ENCODE measurements at places on chromosomes 7 and 10. TPM values are rescaled to one million over a fixed set of nuclear protein-coding genes. Genes with fewer than 3 reads are reported as not detected.

LMOD2 gene
- not detected for total RNA-seq

PRKCQ gene
- total RNA-seq = 26.6 TPM

DNAJC30 gene
- 13.5 TPM for total RNA-seq

GRID2IP gene
- 0.25 TPM for total RNA-seq

LBX1 gene
- not detected for total RNA-seq

DENND2A gene
- not detected for total RNA-seq

PHYHIPL gene
- not detected for total RNA-seq

MRPS33 gene
- 17.4 TPM for total RNA-seq

ZNF488 gene
- not detected for total RNA-seq

TAS2R41 gene
- not detected for total RNA-seq

FAM20C gene
- total RNA-seq = 0.39 TPM

SPDYE16 gene
- total RNA-seq = 0.25 TPM

DNA sequence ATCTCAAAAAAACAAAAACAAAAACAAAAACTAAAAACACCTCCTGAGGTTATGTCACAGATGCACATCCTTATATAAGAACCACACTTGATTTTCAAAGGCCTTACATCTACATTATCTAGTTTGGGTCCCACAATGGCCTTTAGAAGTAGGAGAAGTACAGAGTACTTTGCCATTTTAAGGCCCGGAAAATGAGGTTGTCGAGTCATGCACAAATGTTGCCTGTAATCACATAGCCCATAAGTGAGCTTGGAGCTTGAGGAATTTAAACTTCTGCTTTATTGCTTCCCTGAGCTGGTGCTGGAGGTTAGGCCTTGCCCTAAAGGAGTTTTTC, 9.7 kb upstream of the MKRN1 start:
- no peak for DNase-seq

DNA sequence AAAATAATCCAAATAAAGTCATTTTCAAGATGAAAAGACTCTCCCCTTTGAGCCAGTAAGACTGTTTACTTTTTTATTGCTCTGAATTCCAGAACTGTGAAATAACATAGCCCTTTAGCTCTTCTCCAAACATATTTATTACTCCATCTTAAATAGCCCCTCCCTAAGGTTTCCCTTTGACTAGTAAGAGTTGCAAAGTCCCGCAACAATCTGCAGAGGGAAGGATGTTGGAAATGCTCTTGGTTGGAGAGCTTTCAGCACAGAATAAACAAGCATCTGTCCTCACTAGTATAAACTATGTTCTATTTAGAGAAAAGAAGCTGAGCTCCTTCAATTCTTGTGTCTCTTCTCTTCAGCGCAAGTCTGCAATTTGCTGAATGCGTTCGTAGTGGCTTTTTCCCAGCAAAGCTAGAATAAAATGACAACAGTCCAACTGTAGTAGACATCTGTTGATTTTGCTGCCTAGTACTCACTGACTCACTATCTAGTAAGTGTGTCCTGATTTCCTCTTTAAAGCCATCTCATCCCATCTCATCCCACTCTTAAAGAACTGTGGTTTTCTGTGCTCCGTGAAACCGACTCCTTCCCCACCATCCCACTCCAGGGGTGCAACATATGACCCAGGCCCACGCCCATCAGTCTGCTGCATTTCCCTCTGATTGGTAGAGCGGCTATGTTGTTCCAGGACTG, 104.0 kb downstream of the FAM107B start:
- DNase-seq = no peak

DNA sequence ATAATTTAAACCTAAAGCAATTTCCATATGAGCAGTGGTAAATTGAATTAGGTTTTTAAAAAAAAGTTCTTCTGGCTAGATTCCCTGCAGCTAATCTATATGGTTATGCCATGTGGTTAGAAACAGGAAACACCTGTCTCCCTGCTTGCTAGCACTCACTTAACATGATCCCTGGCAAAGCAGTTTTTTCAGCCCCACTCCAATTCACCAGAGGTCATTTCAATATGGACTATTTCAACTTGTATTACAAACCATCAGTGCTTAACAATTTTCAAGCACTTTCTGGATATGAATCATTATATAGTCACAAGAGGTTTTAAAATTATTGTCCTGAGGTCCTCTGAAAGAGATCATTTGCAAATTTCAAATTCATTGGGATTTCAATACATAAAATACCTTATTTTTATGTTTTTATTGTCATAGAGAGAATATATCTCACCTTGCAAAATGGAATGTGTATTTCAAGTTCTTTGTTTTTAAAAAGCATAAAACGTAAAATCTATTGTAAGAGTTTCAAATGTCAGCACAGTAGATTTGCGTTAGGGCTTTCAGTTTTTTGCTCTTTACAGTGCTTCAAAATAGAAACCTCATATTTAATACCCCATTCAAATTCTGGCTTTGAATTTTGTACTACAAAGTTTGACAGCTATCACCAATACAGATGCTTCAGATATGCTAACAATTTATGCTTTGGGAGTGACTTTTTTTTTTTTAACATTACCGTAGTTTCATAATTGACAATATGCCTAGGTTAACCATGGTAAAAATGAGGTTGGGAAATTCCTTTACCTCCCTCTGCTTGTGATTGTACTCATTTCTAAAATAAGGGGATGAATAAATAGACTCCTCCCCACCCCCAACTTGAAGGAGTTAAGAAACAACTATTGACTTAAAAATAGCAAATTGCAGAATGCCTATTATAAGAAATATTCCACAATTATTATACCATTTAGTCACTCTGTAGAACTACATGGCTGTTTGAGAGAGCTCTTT, 117.5 kb upstream of the HGF start:
- DNase-seq = no peak

DNA sequence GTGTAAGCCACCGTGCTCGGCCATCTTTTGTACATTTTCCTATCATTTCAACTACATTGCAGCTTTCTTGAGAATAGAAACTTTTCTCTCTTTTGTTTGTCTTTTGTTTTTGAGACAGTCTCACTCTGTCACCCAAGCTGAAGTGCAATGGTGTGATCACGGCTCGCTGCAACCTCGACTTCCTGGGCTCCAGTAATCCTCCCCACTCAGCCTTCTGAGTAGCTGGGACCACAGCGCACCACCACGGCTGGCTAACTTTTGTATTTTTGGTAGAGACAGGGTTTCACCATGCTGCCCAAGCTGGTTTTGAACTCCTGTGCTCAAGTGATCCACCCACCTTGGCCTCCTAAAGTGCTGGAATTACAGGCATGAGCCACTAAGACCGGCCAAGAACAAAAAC, 31.3 kb upstream of the DAGLB start:
- DNase-seq = no peak

DNA sequence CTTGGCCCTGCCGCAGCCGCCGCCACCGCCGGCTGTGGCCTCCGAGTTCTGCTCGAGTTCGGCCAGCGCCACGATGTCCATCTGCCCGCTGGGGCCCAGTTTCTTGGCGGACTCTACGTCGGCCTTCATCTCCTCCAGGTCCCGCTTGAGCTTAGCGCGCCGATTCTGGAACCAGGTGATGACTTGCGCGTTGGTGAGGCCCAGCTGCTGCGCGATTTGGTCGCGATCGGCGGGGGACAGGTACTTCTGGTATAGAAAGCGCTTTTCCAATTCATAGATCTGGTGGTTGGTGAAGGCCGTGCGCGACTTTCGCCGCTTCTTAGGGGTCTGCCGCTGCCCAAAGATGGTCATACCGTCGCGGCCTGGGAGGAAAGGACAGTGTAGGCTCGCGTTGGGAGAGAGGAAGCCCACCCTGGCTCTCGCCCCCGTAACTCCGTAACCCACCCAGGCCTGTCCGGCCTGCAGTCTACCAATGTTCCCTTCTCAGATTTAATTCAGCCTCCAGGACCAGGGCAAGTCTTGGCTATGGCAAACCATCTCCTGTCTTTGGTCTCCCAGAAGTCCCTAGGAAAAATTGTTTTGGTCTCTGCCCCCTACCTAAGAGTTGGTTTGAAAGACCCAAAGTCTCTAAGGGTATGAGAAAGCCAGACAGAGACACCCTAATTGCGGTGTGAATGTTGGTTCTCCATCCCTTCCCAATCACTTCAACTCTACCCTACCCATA, 1.7 kb downstream of the LBX1 start:
- peak; percentile 22 for DNase-seq

- DNase-seq = no peak
These were observed 870 bp downstream of the ANK3 start for GRCh38 chr10:60388709-60389301.

- DNase-seq = peak; percentile 40
These were observed 238.5 kb downstream of the PHF14 start for GRCh38 chr7:11212080-11212711.

DNA sequence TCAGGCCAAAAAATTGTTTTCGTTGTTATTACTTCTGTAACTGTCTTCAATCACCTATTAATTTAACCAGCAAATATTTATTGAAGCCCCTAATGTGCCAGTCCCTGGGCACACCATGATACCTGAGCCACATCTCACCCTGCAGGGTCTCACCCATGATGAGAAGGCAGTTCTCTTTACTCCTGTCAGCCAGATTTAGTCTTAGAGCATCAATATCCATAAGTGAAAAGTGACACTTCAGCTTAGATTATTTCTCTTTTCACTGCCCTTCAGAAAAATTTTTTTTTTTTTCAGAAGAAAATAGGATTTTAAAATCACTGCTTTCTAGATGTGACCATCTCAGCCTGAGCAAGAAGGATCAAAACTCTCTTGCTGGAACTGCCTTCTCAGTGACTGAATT, 258.6 kb upstream of the NFE2L3 start:
- DNase-seq = no peak

DNA sequence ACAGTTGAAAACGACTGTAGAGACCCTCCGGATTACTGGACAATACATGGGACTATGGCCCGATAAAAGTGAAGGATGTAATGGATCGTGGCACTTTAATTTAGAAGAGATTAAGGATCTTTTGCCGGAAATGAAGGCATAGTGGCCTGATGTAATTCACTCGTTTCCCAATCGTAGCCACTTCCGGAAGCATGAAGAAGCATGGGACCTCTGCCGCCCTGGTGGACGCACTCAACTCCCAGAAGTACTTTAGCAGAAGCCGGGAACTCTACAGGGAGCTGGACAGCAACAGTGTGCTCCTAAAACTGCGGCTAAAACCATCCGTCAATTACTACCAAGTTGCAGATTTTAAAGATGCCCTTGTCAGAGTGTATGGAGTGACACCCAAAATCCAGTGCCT, 59.6 kb upstream of the NUPR2 start:
- no peak for DNase-seq

- DNase-seq = no peak
These were observed 17.6 kb downstream of the C10orf62 start for GRCh38 chr10:97607095-97607636.

DNA sequence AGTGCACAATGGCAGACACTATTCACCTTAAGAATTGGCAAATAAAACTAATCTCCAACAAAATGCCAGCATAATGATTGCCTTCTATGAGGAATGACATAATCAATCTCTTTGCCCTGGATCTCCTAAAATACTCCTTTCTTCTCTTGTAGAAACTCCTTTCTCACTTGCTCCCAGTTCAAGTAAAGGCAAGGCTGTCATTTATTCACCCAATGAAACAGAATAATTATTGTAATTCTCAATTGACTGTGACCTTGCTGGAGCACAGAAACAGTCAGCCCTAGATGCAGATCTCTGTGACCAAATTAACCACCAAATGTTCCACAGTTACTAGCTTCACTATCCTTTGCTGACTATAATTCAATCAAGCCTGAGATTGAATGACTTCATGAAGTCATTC, 99.3 kb downstream of the SEMA3C start:
- DNase-seq = no peak

DNA sequence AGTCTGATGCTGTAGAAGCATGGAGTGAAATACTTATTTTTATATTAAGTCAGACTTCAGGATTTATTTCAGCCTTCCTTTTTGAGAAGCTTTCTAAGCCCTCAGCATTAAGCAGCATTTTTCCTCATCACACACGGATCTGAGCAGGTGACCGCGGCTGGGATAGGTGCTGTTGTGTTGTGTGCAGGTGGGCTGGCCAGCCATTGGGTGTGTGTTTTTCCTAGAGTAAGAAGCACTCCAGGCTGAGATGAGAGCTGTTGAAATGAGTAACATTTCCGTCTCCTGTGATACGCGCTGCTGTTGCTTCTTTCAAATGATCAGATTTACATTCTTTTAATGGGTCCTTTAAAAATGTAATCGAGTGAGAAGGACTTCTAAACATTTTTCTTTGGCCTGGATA, 63.9 kb downstream of the INSYN2A start:
- DNase-seq = no peak

DNA sequence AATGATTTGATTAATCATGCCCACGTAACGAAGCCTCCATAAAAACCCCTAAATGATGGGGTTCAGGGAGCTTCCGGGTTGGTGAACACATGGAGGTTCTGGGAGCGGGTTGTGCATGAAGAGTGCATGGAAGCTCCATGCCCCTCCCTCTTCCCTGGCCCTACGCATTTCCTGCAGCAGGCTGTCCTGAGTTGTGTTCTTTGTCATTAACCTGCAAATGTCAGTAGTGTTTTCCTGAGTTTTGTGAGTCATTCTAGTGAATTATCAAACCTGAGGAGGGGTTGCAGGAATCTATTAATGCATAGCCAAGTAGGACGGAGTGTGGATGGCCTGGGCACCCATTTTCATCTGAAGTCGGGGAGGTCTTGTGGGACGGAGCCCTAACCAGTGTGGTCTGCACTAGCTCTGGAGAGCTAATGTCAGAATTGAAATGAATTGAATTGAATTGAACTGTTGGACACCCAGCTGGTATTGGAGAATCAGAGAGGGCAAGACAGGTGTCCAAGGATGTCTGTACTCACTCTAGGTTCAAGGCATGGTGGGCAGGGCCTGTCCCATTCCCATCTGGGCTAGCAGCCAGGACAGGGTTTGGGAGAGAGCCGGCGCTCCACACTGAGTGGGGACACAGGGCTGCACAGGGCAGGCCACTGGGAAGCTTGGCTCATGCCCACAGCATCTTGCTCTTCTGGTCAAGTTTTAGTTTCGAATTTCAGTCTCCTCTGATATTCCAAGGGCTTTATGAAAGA, 22.3 kb upstream of the ARHGAP22 start:
- DNase-seq = no peak

GRCh38 chr7:52917982-52918578, 117.4 kb upstream of the POM121L12 start:
- no peak for DNase-seq

DNA sequence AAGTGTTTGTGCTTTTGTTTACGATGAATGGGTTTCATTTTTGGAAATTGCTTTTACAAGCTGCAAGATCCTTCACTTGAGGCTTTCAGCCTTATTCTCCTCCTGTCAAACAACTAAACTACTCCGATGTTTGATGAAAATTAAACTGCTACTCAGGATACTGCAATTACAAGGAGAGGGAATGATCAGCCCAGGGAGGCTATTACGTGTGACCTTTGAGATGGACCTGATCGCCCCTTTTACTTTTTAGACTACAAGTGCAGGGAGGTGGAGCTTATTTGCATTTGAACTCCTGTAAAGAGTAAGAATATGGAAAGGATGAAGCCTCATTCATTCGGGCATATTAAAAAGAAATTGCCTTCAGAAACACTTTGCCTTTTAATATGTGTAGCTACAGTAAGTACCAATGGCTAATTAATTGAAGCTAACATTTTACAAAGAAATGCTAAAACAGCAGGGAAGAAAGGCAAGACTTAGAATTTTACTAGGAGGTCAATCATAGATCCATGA, 219.1 kb downstream of the PHTF2 start:
- DNase-seq = no peak

Data from CD8-positive, alpha-beta T cell (primary cell).